Osteoblast (primary cell): ENCODE measurements at places on chromosomes 2 and 18. TPM values are rescaled to one million over a fixed set of nuclear protein-coding genes. Genes with fewer than 3 reads are reported as not detected.

DNA sequence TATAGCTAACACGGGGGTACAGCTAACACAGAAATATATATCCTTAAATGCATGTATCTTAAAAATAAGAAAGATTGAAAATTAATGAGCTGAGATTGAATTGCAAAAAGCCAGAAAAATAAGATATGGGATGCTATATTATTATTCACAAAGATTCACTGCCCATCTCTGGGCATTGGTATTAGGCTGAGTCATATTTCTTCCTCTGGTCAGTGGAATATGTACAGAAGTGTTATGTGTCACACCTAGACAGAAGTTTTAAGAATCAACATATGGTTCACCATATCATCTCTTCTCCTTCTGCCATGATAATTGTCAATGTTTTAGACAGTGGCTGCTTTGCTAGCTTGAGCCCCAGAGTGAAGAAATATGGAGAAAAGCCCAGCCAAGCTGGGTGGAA is 14.0 kb upstream of the MCFD2 start:
- peak; percentile 77 for DNase-seq

SERPINB2 gene
- total RNA-seq, result 0.72 and 1.8 TPM in 2 replicates

- DNase-seq, result no peak
Measured at GRCh38 chr18:49786019-49786720, 27.2 kb downstream of the ACAA2 start.

- no peak for DNase-seq
Measured at GRCh38 chr2:83186105-83186760, 1272.8 kb downstream of the SUCLG1 start.

DNA sequence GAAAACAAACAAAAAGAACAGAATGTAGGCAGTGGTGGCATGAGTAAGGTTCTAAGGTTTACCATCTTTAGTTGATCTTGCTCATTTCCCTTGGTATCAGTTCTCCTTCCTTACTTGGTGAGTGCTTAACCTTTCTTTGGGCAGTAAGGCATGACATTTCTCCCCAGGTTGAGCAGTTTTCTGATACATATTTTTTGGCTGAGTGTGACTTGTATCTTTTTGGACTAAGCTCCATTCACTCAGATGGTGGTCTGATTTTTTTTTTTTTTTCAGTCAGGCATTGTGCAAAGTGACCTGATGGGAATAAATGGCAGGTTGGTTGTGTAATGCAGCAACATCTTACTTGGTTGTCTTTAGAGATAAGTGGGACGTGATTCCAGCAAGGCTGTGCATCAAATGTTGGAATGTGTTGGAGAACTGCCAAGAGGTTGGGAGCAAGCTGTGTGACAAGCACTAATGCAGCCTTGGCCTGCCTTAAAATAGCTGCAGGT is 15.1 kb downstream of the SPTBN1 start:
- no peak for DNase-seq

BMP10 gene
- not detected in 2 replicates for total RNA-seq

DNA sequence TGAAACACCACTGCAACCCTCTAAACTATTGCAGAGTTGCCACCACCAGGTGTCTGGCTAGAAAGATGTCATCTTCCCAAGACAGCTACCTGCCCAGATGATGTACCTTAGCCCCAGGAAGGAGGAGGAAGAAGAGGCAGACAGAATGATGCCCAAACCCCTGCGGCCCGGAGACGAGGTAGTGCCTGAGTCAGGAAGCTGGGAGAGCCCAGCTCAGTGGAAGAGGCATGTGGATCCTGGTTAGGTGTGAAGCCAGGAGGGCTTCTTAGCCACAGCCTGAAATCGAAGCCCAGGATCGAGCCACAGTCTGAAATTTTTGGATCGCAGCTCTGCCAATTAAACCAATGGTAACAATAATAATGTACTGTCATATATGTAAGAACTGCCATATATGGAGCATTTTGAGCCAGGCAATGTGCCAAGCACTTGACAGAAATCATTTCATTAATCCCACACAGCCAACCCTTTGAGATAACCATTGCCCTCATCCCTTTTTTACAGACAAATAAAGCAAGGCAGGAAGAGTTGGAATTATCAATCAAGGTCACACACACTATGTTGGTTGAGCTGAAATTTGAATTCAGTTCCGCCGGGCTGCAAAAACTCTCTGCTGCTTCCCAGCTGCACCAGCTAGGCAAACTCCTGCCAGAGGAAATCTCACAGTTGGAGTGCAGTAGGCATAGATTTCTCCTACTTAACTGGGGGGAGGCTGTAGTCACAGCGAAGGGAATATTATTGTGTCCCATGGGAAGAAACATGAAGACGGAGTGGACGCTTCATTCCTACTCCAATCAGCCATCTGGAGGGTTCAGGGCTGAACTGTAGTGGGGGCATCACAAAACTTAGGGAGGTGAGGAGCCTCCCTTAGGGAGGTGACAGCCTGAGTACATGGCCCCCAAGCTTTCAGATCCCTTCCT is 19.4 kb upstream of the CYP1B1 start:
- DNase-seq, result no peak

TUBA4B gene
- not detected in 2 replicates for total RNA-seq

DNA sequence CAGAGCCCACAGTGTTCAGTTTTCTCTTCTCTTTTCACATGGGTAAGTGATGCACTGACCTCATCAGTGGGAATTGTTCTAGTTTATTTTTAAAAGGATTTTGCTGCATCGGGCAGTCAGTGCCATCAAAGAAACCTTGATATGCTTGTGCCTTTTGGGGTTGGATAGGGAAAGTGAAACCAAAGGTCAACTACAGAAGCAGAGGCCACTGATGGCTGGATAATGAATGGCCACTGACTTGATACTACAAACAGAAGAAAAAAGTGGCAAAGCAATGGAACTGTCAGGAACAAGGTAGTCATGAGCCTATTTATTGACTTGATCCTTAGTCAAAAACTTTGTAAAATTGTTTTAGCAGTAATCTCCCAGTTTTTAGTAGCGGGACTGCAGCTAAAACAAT is 636.3 kb upstream of the ZEB2 start:
- no peak for DNase-seq

- no peak for DNase-seq
Measured at GRCh38 chr2:38394903-38395341, 17.8 kb upstream of the ATL2 start.

- no peak for DNase-seq
Measured at GRCh38 chr2:234579231-234579962, 82.5 kb upstream of the ARL4C start.

GRCh38 chr2:47876912-47877311 is 29.4 kb downstream of the FBXO11 start:
- DNase-seq, result no peak

HOXD13 gene
- total RNA-seq, result not detected in 2 replicates

GRCh38 chr2:70143314-70144150 is 47.3 kb downstream of the C2orf42 start:
- DNase-seq, result peak; percentile 79

DSG4 gene
- not detected in 2 replicates for total RNA-seq

NEB gene
- total RNA-seq, result 0.29 and 0.36 TPM in 2 replicates

SLC4A3 gene
- total RNA-seq, result 2.5 and 3.8 TPM in 2 replicates

GRCh38 chr18:42340423-42341009 is 385.5 kb downstream of the PIK3C3 start:
- DNase-seq, result no peak

GRCh38 chr2:190361572-190361971 is 18.2 kb downstream of the INPP1 start:
- DNase-seq, result no peak

- no peak for DNase-seq
Measured at GRCh38 chr2:54618646-54619565, 104.6 kb upstream of the EML6 start.

- DNase-seq, result no peak
Measured at GRCh38 chr2:138949517-138949916, 169.3 kb upstream of the NXPH2 start.

DNA sequence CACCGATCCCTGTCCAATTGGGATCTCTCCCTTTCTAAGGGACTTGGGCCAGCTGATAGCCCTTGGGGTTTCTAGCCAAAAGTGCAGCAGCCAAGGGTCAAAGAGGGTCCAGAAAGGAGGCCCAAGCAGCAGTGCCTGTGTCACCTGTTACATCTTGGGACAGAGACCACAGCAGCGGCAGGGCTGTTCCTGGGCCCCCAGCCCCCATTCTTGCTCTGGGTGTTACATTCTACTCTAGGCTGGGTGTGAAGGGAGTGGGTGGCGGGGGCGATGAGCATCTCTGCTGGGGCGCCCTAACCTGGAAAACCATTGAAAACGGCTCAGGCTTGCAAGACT is 1.2 kb downstream of the PAX3 start:
- no peak for DNase-seq

PRR30 gene
- not detected in 2 replicates for total RNA-seq

FAM237A gene
- total RNA-seq, result not detected in 2 replicates

RASGRP3 gene
- 0.72 and 1.5 TPM in 2 replicates for total RNA-seq

- DNase-seq, result no peak
Measured at GRCh38 chr18:53701697-53702096, 522.8 kb downstream of the MBD2 start.

TUBA3D gene
- total RNA-seq, result not detected in 2 replicates

MATN3 gene
- 1.4 and 2.4 TPM in 2 replicates for total RNA-seq

DNA sequence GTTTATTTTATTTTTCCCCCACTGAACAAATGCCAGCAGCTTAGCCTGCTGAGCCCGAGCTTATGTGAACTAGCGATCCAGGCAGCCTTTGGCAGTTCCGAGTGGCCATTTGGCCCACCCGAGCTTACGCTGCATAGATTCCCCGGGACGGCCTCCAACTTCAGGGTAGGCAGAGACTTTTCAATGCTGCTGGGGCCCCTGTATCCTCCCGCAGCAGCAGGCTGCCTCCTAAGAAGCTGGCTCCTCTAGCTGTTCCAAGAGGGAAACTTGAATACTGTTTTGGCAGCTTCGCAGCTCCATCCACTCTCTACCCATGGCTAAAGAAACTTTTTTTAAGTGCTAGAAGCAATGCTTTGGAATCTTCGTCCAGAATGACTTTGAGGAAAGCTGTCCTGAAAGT is 295.2 kb downstream of the SS18 start:
- DNase-seq, result no peak

NPAS2 gene
- 8.3 and 8.7 TPM in 2 replicates for total RNA-seq

DNA sequence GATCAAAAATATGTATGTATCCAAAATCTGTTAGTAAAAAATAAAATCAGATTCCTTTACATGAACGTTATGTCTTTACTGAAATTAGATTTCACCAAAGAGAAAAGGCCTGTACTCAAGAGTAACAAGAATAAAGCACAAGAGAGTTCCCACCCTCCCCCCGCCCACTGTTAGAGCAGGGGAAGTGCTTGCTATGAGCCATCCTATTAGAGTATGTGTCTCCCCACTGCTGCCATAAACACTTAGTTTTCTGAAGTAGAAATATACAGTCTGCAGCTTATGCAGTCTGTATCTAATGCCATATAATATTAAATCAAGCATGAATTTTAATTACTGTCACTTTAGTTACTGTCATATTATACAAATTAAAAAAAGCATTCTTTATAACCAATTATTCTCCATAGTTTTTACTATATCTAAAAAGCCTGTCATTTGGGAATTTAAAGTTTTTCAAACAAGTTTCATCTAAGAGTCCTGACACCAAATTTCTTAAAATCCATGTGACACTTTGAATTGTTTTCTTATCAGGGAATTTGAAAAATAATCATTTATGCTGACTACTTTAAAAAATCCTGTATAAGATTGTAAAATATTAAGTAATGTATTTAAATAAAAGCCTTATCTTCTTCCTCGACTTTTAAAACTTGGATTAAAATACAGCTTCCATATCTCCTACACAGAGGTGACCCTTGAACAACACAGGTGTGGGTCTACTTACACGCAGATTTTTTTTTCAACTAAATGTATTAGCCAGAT is 51.8 kb upstream of the GPR75 start:
- no peak for DNase-seq

GRCh38 chr2:104432401-104432800 is 421.5 kb upstream of the POU3F3 start:
- DNase-seq, result no peak

ST6GAL2 gene
- total RNA-seq, result 0.36 TPM in 1 of 2 replicates, not detected in the other

GRCh38 chr2:37858400-37858711 is 66.7 kb upstream of the RMDN2 start:
- peak; percentile 91 for DNase-seq

E2F6 gene
- total RNA-seq, result 9.0 and 10.6 TPM in 2 replicates

- no peak for DNase-seq
Measured at GRCh38 chr2:230900336-230900995, 24.6 kb downstream of the GPR55 start.

ANKRD30BL gene
- total RNA-seq, result 0.29 TPM in 1 of 2 replicates, not detected in the other

- no peak for DNase-seq
Measured at GRCh38 chr2:38597115-38597514, 5.6 kb downstream of the HNRNPLL start.

GRCh38 chr18:35141567-35142274 is 99.1 kb upstream of the ZNF397 start:
- DNase-seq, result no peak

- DNase-seq, result no peak
Measured at GRCh38 chr2:217658806-217659205, 344.0 kb downstream of the TNS1 start.

DNA sequence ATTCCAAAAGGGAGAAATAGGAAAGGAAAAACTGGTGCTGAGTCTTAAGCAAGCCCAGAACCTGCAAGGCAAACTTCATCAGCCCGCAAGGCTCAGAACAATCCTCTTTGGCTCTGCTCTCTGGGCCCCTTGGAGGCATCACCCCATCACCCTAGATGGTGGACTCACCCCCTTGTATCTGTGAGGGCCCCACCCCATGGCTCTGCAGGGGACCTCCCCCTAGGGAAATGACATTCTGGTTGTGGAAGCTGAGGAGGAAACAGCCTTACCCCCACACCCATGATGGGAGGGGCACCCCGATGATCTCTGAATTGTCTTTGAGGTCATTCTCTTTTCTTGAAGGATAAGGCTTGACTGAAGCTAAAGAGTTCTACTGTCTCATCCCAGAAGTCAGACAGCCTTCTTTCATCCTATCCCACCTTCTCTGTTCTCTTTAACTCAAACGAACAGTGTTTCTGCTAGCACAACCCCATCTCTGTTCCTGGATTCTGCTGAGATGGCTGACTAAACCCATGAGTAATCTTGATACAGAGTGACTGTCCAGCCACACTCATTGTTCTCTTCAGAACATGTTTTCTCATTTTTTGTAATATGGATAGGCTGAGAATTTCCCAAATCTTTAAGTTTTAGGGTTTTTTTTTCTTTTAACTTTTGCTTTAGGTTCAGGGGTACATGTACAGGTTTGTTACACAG is 492.1 kb upstream of the MYT1L start:
- no peak for DNase-seq

DNA sequence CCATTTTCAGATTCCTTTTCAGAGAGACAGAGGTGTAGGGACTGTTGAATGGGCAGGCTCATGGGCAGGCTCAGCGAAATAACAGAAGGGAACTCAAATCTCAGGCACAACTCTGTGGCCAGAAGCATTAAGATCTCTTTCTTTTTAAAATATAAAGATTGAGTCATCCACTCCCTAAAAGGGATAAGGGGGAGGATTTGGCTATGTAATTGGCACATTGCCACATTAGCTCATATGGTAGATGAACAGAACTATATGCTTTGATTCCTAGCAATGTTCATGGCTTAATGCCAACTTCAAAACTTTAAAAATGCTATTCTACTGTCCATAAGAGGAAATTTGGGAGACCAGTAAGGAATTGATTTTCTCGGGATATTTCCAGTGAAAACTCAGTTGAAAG is 53.8 kb upstream of the SLC5A7 start:
- DNase-seq, result no peak

- no peak for DNase-seq
Measured at GRCh38 chr18:35131387-35132020, 90.3 kb downstream of the MAPRE2 start.
